Stimulated activated CD8-positive, alpha-beta memory T cell treated with anti-CD3 and anti-CD28 coated beads, Interleukin-4, amount 100 ng/mL, for 1 hour (primary cell): ENCODE measurements at places on chromosomes 1 and 21.

GRCh38 chr1:209505044-209505443 is 78.5 kb upstream of the CAMK1G start:
- DNase-seq, result no peak

DNA sequence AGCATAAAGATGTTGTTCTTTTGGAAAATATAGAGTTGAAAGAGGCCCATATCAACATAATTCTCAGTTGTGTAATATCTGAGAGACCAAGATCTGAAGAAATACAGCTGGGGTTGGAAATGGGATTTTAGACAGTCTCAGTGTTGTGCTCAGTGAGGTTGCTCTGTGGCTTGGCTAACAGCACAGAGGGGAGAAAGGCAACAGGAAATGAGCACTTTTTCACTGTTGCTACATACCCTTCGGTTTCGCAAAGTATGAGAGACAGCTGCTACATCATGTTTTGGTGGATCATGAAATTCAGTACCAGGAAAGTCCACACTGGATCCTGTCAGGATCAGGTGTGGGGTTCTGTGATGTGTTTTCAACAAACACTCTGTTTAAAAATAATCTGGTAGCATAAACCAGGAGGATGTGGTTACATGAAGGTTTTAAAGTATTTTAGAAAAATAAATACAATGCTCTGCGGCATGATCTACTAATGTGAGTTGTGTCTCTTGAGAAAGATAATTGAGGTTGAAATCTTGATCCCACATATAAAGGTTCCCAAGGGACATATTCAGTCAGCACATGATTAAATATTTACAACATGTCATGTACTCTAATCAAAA is 7.0 kb upstream of the GPR88 start:
- no peak for DNase-seq

- DNase-seq, result no peak
These were observed 71.9 kb downstream of the LHX9 start for GRCh38 chr1:197989058-197989457.

DNA sequence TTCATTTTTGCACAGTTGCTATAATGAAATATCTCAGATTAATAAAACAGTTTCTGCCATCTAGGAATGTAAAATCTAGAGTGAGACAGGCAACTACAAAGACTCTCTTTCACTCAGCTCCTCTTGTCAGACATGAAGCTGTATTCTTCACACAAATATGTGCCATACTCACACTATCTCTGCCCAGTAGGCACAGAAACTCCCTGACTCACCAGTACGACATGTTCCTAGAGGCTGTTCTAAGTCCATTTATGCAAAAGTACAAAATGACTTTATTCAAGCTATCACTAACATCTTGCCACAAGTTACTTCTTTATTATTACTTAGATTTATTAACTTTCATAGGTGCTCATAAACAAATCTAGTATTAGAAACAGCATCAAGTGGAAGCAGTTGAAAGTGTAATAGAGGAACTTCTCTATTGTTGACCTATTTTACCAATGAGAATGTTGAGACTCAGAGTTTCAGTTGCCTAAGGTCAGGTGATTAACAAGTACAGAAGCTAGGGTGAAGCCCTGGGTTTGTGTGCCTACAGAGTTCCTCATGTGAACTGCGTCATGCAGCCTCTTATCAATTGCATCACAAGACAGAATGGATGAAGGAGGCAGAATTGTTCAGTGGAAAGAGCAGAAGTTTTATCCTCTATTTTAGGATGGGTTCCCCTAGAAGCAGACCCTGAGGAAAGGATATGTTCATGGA is 98.9 kb downstream of the RGS2 start:
- DNase-seq, result no peak

GRCh38 chr21:34994766-34995631 is 54.1 kb downstream of the RUNX1 start:
- no peak for DNase-seq

GRCh38 chr1:197464044-197464443 is 196.0 kb downstream of the CRB1 start:
- DNase-seq, result no peak

DNA sequence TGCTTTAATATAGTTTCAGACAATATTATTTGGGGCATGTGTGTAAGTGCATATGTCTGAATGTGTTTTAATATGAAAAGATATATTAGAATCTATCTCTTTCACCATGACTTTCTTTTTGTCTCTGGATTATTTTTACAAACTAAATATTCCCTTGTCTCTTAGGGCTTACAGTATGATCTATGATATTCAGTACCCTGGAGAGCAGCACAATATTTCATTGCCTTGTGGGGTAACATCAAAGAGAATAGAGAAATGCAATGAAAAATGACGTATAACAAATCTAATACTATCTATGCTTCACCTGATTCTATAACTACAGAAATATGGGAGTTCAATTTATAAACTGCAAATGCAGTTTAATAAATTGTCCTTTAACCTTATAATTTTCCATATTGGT is 2084.5 kb downstream of the MRPL39 start:
- no peak for DNase-seq

DNA sequence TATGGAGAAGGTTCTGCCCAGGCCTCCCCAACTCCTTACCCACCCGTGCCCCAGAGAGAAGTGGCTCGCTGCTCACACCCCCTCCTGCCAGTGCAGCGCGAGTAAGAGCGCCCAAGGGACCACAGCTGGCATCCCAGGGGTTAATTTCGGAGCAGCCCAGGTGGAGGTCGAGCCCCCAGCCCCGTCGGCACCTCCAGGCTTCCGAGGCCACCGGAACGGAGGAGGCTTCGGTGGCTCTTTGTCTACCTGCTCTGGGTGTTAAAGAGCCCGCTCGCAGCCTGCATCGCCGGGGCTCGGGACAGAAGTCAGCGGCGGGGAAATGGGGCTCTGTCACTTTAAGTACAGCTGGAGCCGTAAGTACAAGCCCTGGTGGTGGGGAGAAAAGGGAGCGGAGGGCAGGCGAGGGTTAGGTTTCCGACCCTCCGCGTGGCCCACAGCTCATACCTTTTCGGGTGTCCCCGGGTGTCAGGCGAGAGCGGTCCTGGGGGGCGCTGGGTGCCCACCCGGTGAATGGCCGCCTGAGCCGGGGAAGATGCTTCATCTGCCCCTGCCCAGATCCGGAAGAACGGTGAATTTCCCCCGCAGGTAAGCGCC is 89.4 kb upstream of the IPO9 start:
- no peak for DNase-seq

- DNase-seq, result no peak
These were observed 28.0 kb upstream of the IFNGR2 start for GRCh38 chr21:33375101-33375644.

DNA sequence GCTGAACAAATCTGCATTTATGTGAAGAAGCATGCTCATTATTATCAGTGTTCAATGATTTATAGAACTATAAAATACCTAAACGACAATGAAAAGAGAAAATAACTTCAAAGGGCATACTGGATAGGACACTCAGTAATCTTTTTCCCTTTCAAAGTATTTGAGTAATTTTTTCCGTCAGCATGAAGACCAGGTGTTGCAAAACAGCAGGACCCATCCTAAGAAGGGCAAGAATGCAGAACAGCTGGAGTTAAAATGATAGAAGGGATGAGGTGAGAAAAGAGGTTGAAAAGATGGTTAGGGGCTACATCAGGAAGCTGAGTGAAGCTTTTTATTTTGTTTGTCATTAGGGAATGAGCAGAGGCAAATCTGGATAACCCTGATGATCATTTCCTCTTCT is 7.1 kb upstream of the RGS18 start:
- no peak for DNase-seq

GRCh38 chr1:29835406-29835805 is 599.1 kb downstream of the PTPRU start:
- DNase-seq, result no peak

- no peak for DNase-seq
These were observed 6.8 kb downstream of the ARID1A start for GRCh38 chr1:26702680-26703038.

DNA sequence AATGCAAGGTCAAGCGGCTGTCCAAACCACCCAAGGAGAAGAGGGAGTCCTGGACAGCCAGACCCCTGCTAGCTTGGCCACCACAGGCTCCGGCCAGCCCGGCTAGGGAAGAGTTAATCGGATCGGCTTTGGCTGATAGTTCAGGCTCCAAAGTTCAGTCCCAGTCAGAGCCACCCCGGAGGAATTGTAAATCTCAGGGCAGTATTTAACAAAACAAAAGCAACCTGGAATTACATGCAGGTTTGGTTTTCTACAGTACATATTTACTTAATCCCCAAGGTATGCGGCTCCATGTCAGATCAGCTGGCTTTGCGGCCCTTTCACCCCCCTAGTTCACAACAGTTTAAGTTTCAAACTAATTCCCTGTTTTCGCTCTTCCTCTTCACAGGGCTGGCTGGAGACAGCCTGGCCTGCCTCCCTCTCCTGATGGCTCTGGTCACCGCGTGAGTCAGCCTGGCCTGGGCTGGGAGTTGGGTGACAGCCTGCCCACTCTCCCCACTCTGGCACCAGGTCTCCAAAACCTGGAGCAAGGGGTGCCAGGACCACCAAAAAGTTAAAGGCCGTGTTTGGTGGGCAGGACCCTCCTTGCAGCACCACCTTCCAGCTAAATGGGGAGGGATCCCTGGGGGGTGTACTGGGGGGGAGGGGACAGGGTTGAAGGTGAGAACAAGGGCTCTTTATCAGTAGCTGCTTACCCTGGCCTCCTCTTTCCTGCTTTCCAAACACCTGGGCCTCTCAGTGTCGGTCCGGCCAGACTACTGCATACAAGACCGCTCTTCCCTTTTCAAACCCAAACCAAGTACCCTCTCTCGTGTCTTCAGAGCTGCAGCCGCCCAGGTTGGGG is 1.9 kb downstream of the DHRS3 start:
- no peak for DNase-seq

DNA sequence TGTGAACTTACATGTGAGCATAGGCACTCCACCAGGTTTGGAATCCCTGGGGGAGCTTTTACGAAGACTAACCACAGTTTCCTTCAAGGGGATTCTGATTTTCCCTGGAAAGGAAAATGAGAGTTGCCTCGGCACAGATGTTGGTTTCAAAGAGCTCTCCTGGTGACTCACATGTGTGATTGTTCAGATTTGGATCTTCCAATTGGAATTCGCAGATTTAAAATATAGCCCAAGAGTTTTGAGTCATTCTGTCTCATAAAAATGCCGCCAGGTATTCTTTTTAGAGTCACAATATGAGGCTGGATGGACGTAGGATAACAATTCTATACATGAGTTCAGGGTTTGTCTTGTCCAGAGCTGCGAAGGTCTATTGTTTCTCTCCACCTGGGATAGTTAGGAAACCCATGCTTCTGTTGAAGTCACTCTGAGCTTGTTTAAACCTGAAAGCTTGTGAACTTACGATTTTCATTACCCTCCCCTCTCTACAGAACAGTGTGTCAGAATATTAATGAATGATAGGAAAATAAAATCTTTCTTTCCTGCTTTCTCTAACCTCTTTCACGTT is 64.9 kb downstream of the TGFB2 start:
- no peak for DNase-seq

DNA sequence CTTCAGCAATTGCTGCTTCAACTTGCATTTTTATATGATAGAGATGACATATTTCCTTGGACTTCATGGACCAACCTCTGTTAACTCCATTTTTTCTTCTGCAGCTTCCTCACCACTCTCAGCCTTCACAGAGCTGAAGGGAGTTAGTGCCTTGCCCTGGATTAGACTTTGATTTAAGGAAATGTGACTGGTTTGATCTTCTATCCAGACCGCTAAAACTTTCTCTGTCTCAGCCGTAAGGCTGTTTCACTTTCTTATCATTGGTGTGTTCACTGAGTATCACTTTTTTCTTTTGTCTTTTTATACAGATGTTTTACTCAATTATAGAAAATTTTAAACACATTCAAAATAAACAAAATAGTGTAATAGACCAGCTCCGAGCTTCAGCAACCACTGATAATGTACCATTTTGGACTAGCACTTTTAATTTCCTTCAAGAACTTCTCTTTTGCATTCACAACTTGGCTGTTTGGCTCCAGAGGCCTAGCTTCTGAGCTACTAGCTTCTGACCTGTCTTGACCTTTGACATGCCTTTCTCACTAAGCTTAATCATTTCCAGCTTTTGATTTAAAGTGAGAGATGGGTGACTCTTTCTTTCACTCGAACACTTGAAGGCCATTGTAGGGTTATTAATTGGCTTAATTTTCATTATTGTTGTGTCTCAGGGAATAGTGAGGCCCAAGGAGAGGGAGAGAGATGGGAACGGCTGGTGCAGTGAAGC is 9.3 kb downstream of the NEK7 start:
- DNase-seq, result no peak

- DNase-seq, result no peak
These were observed 438.5 kb upstream of the PLXNA2 start for GRCh38 chr1:208682664-208683013.

- DNase-seq, result no peak
These were observed 83.6 kb upstream of the NFIA start for GRCh38 chr1:60998786-60999185.

- no peak for DNase-seq
These were observed 11.8 kb upstream of the RASSF5 start for GRCh38 chr1:206495493-206496046.
